CD4-positive, alpha-beta T cell treated with Interleukin-12 subunit alpha and Interleukin-12 subunit beta, for 1 hour (primary cell): ENCODE measurements at places on chromosomes 2 and 18.

- DNase-seq, result no peak
Observed at GRCh38 chr18:31716362-31716761, 32.0 kb upstream of the B4GALT6 start.

DNA sequence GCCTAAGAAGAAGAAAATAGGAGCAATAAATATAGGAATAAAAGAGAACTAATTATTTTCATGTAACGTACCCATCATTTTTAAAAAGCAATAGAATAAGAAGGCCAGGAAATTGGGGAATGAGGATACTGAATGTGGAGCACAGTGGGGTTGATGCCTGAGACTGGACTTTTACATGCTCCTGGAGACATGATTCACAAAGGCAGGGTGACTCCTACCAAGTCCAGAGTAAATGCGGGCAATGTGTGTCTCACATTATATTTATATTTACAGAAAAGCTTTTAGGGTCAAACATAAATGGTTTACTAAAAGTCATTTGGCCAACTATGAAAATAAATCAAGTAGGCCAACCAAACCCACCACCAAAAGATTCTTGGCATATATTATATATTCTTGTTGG is 87.9 kb upstream of the COL5A2 start:
- no peak for DNase-seq

DNA sequence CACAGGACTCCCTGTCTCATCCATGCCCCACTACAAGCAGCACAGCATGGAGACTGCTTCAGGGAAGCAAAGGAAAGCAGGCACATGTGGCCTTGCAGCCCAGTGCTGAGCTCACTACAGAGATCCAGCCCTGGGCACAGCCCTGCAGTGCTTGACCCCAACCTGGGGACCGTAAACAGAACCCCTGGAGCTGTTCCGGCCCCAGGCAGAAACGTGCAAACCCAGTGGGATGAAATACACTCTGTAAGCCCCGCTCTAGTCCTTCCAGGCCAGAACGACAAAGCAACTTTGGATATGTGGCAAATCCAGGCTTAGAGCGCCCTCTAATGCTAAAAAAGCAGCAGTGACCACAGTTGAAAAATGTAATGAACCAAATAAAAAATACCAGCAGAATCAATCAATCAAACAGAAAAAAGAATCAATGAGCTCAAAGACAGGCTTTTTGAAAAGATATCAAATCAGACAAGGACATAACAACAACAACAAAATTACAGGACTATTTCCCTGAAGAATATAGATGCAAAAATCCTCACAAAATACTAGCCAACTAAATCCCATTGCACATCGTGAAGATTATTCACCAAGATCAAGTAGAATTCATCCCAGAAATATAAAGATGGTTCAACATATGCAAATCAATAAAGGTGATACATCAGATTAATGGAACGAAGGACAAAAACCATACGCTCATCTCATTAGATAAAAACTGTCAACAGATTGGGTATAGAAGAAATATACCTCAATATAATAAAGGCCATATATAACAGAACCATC is 45.6 kb downstream of the ZNF519 start:
- DNase-seq, result peak; percentile 5

GRCh38 chr2:168895771-168896170 is 5.3 kb upstream of the G6PC2 start:
- no peak for DNase-seq

GRCh38 chr2:219728991-219729487 is 101.6 kb downstream of the SLC4A3 start:
- no peak for DNase-seq

DNA sequence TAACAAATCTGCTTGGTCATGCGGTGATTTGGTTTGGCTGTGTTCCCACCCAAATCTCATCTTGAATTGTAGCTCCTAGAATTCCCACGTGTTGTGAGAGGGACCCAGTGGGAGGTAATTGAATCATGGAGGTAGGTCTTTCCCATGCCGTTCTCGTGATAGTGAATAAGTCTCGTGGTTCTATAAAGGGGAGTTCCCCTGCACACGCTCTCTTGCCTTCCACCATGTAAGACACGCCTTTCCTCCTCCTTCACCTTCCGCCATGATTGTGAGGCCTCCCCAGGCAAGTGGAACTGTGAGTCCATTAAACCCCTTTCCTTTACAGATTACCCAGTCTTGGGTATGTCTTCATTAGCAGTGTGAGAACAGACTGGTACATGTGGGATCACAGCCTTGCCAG is 36.7 kb downstream of the TRABD2A start:
- no peak for DNase-seq
